ENCODE measurements at places on chromosomes 12 and 14.

- DNase-seq = no peak
These were observed 2.0 kb downstream of the FOXN4 start for GRCh38 chr12:109307051-109307450.

GRCh38 chr14:103104654-103105452, 10.3 kb downstream of the EXOC3L4 start:
- DNase-seq = peak; percentile 82

DNA sequence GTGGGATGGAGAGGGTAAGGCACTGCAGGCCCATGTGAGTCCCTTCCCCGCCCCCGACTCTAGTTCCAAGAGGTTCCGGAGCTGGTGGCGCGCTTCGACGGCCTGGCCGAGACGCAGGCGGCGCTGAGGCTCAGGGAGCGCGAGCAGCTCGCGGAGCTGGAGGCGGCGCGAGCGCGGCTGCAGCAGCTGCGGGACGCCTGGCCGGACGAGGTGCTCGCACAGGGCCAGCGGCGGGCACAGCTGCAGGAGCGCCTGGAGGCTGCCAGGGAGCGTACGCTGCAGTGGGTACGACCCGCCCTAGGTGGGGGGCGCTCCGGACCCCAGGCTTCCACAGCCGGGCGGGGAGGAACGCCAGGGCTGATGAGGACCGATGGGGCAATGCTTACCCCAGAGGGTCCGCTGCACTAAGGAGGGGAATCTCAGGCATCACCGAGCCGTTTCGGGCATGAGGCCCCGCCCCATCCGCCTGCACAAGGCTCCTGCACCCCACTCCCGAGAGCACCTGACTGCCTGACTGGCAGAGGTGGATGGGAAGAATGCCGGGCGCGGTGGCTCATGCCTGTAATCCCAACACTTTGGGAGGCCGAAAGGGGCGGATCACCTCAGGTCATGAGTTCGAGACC, 4.9 kb downstream of the CFAP73 start:
- DNase-seq = peak; percentile 21

DNA sequence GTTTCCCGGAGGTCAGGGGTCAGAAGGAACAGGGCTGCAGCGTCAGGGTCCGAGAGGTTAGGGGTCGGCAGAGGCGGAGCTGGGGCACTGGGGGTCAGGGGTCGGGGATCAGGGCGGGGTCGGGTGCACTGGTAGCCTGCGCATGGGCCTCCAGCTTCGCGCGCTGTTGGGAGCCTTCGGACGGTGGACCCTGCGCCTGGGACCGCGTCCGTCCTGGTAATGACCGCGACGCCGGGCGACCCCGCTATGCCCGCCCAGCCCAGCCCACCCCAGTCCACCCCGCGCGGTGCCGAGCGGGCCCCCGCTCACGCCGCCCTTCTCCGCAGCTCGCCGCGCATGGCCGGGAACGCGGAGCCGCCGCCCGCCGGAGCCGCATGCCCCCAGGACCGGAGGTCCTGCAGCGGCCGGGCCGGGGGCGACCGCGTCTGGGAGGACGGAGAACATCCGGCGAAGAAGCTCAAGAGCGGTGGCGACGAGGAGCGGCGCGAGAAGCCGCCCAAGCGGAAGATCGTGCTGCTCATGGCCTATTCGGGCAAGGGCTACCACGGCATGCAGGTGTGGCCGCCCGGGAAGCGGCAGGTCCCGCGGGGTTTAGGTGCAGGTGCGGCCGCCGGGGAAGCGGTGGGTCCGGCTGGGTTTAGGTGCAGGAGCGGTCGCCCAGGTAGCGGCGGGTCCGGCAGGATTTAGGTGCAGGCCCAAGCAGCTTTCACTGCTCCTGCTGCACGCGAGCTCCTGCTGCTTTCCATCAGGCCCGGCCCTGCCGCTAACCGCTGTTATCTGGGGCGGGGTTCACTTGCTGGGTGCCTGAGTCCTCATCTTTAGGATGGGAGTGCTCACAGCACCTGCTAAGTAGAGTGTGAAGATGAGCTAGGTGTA, 743 bp downstream of the PUS1 start:
- no peak for DNase-seq

- DNase-seq = no peak
These were observed 17.7 kb downstream of the NEUROD4 start for GRCh38 chr12:55037351-55037987.

DNA sequence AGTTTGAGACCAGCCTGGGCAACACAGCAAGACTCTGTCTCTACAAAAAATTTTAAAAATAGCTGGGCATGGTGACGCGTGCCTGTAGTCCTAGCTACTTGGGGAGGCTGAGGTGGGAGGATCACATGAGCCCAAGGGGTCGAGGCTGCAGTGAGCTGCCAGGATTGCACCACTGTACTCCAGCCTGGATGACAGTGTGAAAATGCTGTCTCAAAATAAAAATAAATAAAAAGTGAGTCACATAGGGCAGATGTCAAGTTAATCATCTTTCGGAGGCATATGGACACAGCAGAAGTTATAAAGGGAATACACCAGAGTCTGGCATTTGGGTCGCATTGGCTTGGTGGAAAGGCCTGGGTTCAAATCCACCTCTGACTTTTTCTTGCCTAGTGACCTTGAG, 92.7 kb downstream of the PHETA1 start:
- DNase-seq = no peak

DNA sequence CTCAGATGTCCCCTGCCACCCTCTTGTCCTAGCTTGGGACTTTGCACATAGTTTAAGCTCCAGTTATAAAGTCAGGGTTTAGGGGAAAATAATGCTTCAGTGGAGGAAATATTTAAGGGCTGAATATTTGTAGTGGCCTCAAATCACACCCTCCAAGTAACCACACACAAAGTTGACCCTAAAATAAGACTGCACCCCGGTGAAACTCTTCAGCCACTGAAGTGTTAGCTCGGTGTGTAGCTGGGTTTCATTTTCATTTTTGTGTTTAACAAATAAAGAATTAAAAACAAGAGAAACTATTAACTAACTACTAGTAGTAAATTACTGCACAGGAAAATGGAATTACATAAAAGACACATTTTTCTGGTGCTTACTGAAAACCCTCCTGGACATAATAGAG, 14.8 kb upstream of the BCL11B start:
- no peak for DNase-seq
